ENCODE measurements at places on chromosomes 7 and 10.

- DNase-seq, result no peak
Measured at GRCh38 chr10:131786756-131787605, 113.8 kb upstream of the PPP2R2D start.

DNA sequence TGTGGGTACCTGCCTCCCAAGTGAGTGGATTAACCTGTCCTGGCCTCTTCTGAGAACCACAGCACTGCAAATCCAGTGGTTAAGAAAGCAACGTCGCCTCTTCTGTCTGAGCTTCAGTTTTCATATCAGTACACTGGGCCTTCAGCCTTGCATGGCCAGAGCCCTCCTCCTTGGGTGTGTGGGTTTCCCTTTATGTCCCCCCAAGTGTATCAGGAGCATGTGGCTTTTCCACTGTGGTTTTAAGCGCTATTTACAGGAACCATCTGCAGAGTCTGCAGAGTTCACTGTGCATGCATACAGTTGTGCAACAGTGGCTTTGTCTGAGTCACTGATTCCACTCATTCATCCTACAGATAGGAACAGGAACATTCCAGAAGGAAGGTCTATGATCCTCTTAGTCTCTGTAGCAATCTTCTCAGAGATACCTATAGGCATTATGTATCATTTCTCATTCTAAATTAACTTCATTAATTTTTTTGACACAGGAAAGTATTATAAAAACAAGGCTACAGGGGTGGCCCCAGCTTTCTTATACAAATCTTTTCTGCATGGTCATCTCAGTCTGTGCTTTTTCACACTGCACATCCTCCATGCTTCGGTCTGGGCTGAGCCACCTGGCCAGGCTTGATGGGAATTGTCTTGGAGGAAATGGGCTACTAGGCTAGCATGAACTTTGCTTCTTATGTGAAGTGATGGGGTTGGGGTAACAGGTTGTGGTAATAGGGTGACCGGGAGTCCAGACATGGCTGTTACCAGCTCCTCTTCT, 17.1 kb downstream of the MBL2 start:
- no peak for DNase-seq

- DNase-seq, result no peak
Measured at GRCh38 chr10:22831586-22831985, 96.3 kb upstream of the ARMC3 start.

- DNase-seq, result no peak
Measured at GRCh38 chr10:91680487-91680886, 47.6 kb upstream of the PPP1R3C start.

DNA sequence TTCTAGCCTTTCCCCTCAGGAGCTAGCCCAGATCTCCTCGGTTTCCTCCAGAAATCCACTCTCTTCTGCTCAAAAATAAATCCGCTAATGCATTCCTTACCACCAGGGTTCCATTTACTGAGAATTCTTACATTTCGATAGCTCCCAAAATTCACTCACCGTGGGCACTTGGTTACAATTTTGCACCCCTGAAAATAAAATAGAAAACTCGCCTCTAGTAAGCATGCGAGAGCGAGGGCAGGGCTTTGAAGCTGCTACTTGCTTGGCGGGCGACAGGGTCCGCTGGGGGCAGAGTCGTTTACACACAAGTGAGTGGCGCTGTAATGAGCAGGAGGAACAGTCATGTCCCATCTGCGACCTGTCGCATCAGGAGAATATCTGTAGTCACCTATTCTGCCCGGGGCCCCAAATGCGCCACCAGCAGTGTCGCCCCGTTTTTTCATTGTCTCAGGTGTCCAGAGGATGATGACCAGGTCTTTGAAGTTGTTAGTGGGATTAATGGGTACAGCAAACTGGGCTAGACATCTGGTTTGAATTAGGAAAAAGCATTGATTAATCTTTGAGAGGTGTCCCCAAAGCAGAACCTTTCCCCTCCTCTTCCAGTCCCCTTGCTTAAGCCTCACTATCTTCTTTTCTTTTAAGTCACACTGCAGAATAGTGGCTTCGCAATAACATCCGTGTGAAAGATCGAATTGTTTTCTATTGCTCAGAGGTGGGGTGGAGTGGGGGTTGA, 1.2 kb upstream of the MEOX2 start:
- no peak for DNase-seq

GRCh38 chr7:516606-517456, 2.8 kb downstream of the PDGFA start:
- DNase-seq, result no peak

DNA sequence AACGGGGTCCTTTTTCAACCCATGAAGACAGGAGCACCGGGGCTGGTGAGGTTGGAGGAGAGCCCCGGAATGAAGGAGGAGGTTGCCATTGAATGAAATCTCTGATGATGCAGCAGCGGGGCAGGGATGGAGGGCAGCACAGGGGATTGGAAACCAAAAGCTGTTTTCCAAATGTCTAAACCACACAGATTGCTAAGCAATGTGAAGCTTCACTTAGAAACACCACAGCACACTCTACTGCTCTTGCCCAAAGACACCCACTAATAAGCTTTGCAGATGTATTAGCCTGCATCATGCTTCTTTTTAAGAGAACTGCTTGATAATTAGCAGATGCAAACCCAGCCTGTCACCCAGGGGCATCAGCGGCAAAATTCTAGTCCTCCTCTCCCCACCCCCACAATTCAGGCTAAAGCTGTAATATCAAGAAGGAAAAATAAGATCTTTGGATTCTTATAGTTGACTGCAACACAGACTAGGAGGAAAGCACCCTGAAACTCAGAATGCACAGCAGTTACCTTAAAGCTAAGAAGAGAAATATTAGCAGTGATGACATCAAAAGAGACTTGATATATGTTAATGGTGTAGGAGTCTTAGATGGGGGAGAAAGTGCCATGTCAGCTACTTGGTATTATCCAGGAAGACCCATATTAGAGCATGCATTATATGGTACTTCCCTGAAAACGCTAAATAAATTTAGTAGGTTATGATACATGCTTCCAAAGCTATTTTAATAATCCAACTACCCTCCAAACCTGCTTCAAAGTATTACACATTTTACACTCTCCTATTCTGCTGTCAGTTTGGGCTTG, 666.7 kb downstream of the KCNMA1 start:
- peak; percentile 6 for DNase-seq

GRCh38 chr7:82183634-82184033, 259.9 kb downstream of the CACNA2D1 start:
- no peak for DNase-seq

DNA sequence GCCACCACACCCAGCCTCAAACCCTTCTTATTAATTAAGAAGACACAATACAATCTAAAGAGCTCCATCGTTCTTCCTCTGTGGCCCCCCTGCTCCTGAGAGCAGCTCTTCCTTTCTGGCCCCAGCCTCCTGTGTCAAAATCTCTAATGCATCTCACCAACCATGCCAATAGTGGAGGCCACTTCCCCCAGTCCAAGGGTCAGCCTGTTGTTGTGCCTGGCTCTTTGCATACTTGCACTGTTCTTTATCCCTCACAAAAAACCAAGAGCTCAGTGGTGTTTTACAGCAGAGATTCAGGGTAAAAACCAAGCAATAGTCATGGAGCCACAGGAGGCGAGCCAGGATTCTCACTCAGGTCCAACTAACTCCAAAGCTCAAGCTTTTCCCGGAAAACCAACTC, 190.2 kb downstream of the GFRA1 start:
- no peak for DNase-seq

GRCh38 chr10:131134651-131135050, 176.9 kb downstream of the TCERG1L start:
- DNase-seq, result no peak

- DNase-seq, result no peak
Measured at GRCh38 chr7:32639122-32639521, 143.8 kb downstream of the AVL9 start.

GRCh38 chr10:28300027-28300426, 2.8 kb downstream of the MPP7 start:
- no peak for DNase-seq

DNA sequence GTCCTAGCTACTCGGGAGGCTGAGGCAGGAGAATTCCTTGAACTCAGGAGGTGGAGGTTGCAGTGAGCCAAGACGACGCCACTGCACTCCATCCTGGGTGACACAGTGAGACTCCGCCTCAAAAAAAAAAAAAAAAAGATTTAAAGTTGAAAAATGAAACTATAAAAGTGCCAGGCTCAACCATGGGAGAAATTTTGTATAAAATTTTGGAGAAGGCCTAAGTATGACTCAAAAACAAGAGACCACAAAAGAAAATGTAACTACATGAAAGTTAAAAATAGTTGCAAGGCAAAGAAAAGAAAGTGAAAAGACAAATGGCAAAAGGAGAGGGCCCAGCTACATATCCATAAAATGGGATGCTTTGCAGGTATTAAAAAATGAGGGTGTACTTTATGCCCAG, 104.1 kb downstream of the ARHGAP22 start:
- DNase-seq, result no peak

- no peak for DNase-seq
Measured at GRCh38 chr10:113960617-113961181, 83.0 kb upstream of the ADRB1 start.

DNA sequence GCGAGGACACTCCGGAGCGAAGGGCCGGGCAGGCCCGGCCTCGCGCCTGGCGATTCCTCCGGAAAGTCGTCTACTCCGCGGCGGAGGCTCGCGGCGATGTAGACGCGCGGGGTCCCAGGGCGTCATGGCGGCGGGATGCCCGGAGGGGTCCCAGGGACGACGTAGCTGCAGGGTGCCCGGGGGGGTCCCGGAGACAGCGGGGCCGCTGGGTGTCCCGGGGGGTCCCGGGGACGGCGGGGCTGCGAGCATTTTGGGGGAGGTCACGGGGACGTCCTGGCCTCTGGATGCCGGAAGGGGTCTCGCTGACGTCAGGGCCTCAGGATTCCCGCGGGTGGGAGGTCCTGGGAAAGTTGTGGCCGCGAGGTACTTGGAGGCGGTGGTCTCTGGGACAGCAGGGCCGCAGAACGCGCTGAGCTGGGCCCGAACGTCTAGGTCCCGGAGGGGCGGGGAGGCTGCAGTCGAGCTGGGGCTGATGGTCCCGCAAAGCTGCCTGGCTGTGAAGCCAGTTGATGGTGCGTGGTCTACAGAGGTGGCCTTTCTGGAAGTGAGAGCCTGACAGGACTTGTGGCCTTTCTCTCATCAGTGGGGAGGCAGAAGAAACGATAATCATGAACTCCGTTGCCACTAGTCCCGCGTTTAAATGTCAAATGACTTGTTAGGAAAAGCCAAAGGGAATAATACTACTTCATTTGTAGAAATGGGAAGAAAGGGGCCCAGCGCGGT, 637 bp downstream of the HSPA14 start:
- no peak for DNase-seq

DNA sequence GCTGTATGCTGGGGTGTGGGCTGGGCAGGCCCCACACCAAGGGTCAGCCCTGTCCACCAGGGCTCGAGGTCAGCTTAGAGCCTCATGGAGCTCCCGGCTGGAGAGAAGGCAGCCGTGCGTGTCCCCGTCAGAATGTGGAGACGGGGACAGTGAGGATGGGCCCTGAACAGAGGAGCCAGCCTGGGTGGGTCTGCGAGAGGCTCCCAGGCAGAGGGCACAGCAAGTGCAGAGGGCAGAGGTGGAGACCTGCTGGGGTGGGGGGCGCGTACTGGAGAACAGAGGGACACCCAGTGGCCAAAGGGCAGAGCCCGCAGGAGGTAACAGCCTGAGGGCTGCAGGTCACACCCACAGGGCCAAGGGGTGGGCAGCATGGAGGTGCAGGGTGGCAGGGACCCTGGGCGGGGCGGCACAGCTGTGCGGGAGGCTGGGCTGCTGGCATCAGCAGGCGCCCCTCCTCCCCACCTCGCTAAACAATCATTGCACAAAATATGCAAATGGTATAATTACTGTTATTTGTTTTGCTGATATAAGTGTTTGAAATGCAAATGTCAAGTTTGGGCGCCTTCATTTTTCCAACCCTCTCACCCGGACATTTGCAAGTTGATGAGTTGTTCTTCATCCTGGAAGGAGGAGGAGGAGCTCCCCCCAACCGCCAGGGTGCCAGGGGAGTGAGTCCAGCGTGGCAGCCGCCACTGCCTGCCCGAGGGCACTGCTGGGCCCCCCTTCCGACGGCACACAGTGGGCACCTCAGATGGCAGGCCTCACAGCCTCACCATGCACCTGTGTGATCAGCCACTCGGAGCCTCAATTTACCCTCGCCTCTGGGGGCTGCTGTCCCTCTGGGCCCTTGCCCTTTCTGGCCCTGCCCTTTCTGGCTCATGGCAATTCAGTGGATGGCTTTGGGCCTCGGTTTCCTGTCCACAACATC, 35.0 kb downstream of the ELFN1 start:
- no peak for DNase-seq

DNA sequence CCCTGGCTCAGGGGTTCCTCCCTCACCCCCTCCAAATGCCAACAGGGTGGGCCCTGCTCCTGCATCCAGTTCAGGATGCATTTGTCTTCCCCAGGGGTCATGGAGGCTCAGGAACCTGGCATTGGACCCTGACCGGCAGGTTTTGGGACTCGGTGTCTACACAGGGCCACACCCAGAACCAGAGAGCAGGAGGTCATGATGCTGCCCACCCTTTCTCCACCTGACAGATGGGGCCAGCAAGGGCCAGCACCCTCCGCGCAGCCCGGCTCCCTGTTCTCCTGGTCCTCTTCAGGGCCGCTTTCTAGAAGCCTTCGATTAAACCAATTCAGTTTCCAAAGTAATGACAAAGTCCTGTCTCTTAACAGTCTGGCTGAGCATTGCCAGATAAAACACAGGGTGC, 50.2 kb downstream of the CAMK2B start:
- DNase-seq, result no peak

DNA sequence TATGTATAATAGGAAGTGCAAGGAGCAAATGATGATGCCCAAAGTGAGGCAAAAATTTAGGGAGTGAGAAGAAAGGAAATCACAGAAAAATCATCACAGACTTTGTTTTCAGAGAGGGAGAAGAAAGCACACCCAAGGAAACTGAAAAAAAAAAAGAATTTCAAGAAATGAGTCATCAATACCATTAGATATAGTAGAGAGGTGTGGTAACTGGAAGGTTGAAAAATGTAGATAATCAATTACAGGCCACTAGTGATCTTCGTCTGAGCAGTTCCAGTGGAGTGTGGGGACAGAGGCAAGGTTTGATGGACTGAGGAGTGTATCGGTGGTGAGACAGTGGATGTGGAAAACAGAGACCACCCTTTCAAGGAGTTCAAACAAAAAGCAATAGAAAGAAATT, 31.7 kb downstream of the ASB4 start:
- DNase-seq, result no peak

DNA sequence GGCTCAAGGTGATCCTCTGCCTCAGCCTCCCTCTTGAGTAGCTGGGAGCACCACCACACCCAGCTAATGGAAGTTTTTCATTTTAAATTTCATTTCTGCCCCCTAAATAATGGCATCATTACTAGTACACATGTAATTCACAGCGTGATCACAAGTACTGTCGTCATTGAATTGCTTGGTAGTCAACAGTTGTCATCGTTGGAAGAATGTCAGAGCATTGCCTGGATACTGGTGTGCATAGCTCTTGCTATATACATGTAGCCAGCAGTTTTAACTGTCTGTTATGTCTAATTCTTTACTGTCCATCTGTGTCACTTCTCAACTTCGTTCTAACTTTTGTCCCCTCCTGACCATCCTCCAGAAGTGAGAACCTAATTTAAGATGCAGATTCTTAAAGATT, 62.1 kb downstream of the CRPPA start:
- DNase-seq, result no peak

DNA sequence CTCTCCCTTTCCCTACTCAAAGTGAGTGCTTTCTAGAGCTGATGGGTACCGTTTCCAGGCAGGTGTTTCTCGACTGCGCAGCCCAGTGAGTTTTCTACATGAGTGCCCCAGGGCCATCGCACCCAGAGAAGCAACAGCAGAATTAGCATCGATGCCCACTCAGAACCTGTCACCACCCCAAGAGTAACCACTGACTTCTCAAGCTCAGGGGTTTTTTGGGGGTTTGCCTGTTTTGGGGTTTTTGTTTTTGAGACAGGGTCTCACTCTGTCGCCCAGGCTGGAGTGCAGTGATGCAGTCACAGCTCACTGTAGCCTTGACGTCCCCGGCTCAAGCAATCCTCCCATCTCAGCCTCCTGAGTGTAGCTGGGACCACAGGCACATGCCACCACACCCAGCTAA, 25.7 kb downstream of the SNX8 start:
- DNase-seq, result no peak

Data from HFF-Myc (cell line).